Stimulated activated CD4-positive, alpha-beta T cell treated with anti-CD3 and anti-CD28 coated beads, Interleukin-1b, Interleukin-23, amount 100 ng/mL, for 1 hour (primary cell): ENCODE measurements at places on chromosomes 7 and 10.

GRCh38 chr10:50152792-50153272 is 85.1 kb downstream of the WASHC2A start:
- no peak for DNase-seq

GRCh38 chr10:34687434-34688210 is 127.5 kb downstream of the PARD3 start:
- DNase-seq: no peak

GRCh38 chr7:55536619-55537457 is 35.5 kb downstream of the VOPP1 start:
- no peak for DNase-seq

DNA sequence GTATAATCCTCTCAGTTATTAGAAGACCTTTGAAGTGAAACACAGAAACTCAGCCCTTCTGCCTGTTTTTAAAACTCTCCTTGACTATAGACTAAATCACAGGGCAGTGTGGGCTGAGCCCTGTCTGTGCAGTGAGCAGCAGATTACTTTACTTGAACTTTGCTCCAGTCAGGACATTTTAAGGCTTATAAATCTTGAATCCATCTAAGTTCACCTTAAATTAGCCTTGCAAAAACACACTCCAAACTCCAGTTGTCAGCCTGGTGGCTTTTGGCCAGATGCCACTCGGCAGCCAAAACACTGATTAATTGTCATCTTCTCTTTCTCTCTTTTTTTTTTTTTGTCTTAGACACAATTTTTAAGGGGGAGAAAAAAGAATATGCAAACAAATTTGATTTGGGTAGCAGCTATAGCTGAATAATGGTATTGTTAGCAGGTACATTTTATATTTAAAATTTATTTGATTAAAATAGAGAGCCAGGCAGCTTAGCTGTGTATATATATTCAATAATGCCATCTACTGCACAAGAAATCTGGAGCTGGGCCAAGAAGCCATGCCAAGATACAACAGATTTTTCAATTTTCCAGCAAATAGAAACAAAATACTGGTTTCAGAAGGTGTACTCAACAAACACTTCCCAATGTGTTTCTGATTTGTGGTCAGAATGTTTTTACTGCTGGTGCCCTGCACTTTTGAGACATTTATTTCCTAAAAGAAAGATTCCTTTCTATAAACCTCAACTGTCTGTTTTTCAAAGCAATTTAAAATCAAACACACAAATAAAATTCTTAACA is 247.7 kb downstream of the TFEC start:
- DNase-seq: no peak

DNA sequence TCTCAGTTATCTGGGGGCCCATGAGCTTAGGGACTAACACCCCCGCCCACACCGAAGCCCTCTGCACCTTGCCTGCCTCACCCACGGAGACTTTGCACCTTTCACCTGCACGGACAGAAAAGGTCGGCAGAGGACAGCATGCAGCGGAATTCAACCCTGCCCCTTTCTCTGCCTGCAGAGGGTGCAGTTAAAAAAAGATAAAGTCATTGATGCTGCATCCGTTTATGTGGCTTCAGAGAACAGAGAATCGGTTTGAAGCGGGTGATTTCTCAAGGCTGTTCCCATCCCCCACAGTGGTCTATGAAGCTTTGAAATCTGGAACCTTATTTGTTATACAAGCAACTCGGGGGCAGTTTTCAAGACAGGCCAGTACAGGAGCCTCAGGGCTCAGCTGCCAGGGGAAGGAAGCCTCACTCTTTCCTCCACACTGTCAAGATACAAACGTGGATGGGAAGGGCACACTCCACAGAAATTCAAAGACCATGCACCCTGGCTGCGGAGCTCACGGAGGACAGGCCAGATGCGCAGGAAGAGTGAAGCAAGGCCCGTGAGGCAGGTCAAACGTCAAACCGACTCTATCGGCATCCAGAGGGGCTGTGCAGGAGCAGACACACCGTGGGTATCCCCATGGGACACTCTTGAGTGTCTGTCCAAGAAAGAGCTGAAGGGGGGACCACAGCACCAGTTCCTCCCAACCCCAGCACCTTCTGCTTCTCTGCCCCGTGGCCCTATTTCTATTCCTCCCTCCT is 66.3 kb downstream of the INSIG1 start:
- DNase-seq: no peak

- no peak for DNase-seq
These were observed 76.3 kb downstream of the FOXI2 start for GRCh38 chr10:127813290-127813689.

- no peak for DNase-seq
These were observed 252.0 kb downstream of the SORCS3 start for GRCh38 chr10:104892879-104893617.

GRCh38 chr10:14447094-14447839 is 116.5 kb upstream of the FRMD4A start:
- no peak for DNase-seq

DNA sequence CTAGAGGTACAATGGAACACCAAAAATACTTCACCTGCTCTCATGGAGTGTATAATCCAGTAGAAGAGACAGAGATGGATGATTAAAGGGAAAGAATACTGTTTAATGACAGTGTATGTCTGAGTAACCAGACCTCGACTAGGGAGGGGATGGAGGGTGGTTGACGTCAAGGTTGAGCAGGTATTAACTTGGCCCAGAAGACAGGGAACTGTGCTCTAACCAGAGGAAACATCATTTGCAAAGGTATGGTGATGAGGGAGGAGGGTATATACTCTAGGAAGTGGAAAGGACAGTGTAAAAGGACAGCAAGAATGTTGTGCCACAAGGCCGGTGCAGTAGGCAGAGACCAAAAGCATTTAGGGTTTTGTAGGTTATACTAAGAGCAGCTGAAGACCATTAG is 2.9 kb downstream of the MIOS start:
- no peak for DNase-seq

GRCh38 chr10:124737221-124737620 is 7.0 kb downstream of the FAM53B start:
- no peak for DNase-seq

- DNase-seq: no peak
These were observed 454.2 kb upstream of the AKR1E2 start for GRCh38 chr10:4371691-4372295.
